COR-L47 (cell line): ENCODE measurements at places on chromosomes 7 and 10.

DNA sequence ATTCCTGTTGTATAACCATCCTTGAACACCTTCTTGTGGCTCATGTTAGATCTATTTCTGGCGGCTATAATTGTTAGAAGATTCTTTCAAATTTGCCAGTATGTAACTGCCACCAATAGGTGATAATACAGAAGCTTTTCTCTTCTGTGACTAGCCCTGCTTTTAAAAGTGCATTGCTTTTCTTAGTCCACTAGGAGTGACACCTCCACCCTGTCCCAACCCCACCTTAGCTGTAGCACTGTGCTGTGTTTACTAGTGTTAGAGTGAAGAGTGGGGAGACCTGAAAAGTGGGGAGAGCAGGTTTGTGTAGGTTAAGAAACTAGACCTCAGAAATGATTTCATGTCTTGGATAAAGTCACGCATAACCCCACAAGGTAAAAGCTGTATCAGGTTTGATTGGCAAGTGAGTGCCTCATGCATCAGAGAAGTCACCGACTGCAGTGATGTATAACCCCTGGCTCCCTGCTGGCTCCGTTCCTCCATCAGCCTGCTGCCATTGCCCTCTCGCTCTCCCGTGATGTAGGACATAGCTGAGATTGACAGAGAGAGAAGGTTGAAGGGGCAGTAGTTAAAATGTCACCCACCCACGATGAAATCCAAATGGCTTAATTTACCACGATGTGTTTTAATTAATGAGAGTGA, 12.5 kb downstream of the NPVF start:
- no peak for DNase-seq

DNA sequence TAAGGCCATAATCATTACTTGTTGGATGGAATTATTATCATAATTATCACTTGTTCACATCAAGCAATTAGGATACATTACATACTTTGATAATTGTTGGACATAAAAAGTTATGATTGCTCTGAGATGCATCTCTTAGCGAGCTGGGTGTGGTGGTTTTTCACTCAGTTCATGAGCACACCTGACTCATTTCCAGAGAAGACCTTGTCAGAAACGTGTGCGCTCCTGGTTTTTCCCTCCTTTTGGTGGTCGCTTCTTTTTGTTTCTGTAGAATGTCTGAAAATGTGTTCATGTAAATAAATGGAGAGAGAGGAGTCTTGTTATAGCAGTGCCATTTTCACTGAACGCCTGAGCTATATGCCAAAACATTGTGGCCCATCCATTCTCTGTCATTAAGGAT, 141.3 kb downstream of the PAXIP1 start:
- no peak for DNase-seq

DNA sequence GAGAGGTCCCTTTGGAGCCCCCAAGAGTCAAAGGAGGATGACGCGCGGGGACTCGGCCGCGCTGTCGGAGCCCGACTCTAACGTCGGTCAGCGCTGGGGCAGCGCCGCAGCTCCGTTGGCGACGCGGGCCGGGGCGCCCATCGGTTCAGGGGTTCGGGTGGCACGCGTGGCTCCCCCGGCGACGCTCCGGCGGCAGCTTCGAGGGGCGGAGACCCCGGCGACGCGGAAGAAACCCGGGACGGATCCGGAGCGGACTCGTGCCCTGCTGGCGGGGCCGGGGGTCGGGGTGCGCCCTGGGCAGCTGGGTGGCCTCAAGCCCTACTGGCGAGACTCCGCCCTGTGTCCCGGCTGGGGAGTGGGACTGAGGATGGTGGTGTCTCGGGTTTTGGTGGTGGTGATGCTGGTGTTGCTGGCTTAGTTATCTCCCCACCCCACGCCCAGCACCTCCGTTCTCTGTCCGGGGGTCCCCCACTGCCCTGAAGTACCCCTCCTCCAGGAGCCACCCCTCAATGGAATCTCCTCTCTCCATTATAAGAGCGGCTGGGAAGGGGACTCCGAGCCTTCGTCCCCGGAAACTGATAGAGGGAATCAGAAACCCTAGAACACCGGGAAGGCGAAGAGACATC, at the start of gene NAT16:
Gene NAT16 (minus strand): TSS at position 164 of the 626 bp plus-strand sequence. CDS start 5,486 bp downstream, outside the sequence.
- DNase-seq, result no peak

GRCh38 chr10:3090914-3091787, 23.8 kb downstream of the PFKP start:
- no peak for DNase-seq

DNA sequence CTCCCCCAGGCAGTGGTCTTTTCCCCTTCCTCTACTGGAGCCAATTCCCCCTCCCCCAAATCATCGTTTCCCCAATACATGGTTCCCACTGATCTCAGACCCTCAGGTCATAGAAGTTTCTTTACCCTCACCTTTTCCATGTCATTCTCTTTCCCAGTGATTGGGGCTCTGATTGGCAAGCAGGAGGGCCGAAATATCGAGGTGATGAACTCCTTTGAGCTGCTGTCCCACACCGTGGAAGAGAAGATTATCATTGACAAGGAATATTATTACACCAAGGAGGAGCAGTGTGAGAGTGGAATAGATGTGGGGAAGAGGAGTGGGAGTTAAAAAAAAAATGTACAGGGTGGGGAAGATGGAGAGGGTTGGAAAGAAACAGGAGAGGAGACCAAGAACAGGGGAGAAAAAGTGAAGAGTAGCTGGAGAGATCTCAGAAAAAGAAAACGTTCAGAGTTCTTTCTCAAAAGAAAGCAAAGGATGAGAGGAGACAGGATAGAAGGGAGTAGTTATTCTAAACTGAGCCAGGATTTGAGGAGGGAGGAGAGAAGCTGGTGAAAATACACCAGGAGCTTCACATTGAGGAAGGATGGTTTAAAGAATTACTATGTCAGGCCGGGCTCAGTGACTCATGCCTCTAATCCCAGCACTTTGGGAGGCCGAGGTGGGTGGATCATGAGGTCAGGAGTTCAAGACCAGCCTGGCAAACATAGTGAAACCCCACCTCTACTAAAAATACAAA, 858 bp downstream of the COPS6 start:
- DNase-seq, result no peak

DNA sequence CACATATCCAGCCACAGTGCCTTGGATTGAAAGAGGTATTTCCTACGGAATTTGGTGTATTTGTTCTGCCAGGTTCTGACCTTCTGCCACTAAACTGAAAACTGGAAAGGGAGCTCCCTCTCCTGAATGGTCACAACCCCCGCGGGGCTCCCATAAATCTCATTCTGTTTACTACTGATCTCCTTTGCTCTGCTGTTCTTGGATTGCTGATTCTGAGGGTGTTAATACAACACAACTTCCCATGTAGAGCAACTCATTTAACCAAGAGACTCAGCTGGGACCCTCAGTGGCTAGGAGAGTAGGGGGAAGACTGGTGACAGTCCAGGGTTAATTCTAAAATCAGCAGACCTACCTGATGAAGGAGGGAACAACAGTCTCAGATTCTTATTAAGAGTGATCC, 662.9 kb downstream of the INHBA start:
- DNase-seq, result no peak

GRCh38 chr7:155797262-155798250, 14.7 kb downstream of the SHH start:
- DNase-seq, result no peak

DNA sequence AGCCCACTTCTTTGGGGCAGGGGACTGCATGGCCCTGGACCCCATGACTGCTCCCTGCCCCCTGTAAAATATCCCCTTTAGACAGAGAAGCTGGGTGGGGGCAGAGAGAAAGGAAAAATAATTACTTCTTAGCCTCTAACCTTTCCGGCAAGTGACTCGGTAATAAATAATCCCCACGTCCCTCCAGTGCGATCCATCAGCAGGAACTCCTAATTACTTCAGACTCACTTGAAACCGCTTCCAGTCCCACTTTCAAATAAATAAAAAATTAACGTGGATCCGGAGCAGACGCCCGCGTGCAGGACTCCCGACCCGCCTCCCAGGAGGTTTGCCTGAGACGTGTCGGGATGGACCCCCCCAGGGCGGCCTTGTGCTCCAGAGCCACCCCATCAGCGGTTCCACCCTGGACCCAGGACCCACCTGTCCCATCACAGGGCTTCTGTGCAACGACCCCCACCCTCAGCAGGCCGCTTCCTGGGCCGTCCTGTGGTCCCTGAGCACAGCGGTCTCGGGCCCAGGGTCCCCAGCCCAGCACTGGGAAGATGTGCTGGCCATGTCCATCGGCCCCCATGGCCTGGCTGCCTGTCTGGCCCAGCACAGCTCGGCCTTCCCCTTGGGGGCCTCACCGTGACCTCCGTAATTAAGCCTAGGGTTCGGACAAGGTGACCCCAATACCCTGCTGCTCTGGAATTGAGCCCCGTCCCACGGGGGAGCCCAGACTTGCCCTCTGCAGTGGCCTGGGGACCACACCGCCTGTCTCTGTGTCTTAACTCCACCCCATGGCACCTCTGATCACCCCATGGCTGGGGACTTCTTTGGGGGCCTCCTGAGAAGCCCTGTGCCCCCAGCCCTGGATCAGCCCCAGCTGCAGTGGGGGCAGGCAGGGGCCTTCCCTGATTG, 108.0 kb downstream of the UNCX start:
- DNase-seq, result no peak

DNA sequence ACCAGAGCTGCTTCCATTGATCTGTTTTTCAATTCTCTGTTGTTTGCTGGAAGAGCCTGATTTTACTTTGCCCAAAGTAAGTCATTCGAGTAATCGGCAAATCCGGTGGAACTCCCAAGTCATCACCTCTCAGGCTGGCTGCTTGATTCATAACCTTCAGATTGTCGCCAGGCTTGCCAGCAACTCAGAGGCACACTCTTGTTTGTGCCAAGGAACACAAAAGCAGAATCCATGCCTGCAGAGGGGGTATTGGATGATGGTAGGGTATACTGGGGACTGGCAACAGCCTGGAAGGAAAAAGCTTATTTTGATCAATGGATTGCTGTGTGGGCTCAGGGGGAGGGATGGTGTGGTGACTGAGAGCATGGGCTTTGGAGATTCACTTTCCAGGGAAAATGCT, 542.4 kb downstream of the SORCS3 start:
- DNase-seq, result no peak
